Dermis blood vessel endothelial cell (primary cell): ENCODE measurements at places on chromosomes 5 and 9.

GRCh38 chr5:112049738-112050137 is 292.7 kb upstream of the NREP start:
- DNase-seq = no peak

DNA sequence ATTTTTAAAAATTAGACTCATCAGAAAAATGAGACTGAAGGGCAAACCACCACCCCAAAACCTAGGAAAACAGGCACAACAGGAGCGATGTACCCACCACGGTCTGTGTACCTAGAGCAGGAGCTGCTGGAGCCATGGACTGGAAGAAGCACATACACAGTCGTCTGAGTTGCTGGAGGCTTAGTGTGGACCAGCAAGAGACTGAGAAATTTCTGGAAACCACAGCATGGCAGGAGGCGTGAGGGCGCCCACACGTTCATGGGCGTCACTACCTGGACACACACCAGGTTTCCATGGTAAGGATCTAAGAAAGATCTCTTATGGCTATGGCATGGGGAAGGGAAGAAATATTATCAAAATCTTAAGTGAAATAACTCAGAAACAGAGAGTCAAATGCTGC is 91.9 kb downstream of the MED10 start:
- no peak for DNase-seq

- peak; percentile 36 for DNase-seq
Measured at GRCh38 chr9:78234810-78235209, 1.1 kb upstream of the CEP78 start.

DNA sequence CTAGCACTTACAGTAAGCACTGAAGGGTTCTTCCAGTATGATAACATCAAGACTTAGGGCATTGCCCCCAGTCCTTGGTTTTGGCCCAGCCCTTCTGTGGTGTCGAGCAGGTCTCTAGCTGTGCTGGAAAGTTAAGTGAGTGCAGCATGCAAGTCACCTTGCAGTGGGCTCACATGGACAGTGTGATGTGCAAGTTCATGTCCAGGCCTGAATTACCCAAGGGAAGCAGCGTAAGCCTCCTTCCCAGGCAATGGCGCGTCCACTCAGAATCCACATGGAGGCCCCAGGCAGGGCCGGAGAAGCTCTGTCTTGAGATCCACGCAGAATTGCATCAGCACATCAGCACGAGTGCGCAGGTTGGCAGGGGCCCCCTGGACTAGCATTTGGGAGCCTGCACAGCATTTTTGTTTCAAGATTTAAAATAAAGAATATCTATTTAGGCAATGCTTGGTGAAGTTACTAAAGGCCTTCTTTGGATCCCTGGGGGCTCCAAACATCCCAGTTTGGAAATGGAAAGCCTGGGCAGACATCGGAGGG is 108.4 kb upstream of the ALDH1B1 start:
- DNase-seq = no peak

- no peak for DNase-seq
Measured at GRCh38 chr5:126519637-126520592, 75.1 kb downstream of the ALDH7A1 start.

DNA sequence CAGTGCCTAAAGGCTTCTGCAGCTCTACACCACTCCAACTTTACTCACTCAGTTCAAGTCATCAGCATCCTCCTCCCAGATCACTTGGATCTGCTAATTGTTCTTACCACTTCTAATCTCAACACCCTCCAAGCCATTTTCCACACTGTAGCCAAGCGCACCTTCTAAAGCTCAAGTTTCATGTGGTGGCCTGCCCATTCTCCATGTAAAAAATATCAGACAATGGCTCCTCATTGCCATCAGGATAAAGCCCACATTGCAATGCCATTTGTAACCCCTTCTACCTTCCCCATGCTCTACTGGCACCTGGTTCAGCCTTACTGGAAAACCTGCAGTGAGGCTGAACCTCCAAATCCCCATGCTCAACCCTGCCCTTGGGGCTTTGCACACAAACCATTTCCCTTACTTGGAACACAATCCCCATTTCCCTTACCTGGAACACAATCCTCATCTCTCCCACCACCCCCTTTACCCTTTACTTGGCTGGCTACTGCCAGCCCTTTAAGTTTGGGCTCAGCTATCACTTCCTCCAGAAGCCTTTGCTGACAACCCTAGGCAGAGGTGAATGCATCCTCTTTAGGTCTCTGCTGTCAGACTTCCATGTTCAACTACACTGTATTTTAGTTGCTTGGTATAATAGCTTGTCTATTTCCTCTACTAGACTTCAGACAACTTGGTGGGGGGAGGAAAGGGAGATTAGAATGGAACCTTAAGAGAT is 220.0 kb downstream of the TSSK1B start:
- no peak for DNase-seq
